ENCODE measurements at places on chromosomes 2 and 18.

GRCh38 chr18:50711386-50711785 lies 108.4 kb downstream of the MRO start:
- no peak for DNase-seq

- no peak for DNase-seq
These were observed 5.5 kb upstream of the TTL start for GRCh38 chr2:112476434-112476833.

GRCh38 chr18:926946-927345 lies 22.3 kb downstream of the ADCYAP1 start:
- no peak for DNase-seq

GRCh38 chr2:191230174-191230573 lies 15.0 kb upstream of the MYO1B start:
- peak; percentile 94 for DNase-seq

DNA sequence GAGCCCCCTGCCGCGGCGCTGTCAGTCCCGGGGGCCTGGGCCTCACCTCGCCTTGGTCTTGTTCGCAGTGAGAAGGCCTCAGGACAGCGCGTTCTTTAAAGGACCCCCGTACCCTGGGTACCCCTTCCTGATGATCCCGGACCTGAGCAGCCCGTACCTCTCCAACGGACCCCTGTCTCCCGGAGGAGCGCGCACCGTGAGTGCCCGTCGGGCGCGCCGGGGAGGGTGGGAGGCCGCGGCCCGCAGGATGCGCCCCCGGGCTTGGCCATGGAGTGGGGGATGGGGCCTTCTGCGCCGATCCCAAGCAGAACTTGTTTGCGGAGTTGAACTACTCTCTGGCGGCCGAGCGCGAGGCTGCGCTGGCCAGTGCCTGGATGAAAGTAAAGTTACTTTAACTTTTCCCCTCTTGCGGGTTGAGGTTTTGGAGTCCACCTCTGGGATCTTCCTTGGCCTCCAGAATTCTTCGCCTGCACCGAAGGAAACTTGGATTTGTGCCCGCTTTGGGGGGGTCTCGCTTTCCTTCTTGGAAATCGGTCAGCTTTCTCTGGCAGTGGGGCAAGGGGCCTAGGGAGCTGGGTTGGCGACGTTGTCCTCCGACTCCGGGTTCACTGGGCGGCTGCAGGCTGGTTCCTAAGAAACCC lies 1.2 kb downstream of the TCF7L1 start:
- no peak for DNase-seq

GRCh38 chr2:85661139-85661858 lies 6.7 kb downstream of the SFTPB start:
- no peak for DNase-seq

GRCh38 chr18:68925268-68925667 lies 127.4 kb downstream of the CCDC102B start:
- DNase-seq, result no peak

GRCh38 chr2:18312818-18313217 lies 247.6 kb downstream of the RDH14 start:
- DNase-seq, result no peak
